ENCODE measurements at places on chromosomes 5 and 9.

DNA sequence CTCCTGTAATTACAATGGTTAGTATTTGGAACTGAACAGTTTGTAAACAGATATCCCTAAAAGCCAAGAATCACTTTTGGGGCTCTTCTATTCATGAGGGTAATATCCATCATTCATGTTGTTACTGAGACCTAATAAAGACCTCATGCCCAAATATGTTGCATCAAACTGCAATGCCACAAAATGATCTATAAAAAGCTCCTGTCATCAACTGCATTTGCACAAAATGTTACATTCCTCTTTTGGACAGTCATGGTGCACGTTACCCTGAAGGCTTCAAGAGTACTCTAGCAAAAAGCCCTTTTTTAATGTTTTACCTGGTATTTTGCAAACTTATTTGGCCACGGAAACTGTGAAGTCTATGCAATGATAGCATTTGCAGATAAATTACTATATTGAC is 14.2 kb upstream of the EQTN start:
- no peak for DNase-seq

DNA sequence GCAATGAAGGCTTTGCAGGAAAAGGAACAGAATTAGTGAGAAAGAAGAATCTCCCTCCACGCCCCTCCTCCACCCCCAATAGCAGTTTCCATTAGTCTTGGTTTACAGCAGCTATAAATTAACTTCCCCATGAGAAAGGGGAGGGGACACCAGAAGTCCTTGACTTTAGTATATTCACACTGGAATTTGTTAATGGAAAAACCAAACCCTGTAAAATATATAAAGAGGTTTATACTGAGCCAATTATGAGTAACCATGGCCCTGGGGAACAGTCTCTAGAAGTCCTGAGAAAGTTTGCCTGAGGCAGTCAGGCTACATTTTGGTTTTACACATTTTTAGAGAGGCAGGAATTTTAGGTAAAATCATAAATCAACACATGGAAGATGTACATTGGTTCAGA is 88.5 kb downstream of the ALDH1A1 start:
- no peak for DNase-seq

- no peak for DNase-seq
Observed at GRCh38 chr5:43674536-43674935, 71.6 kb downstream of the NNT start.

DNA sequence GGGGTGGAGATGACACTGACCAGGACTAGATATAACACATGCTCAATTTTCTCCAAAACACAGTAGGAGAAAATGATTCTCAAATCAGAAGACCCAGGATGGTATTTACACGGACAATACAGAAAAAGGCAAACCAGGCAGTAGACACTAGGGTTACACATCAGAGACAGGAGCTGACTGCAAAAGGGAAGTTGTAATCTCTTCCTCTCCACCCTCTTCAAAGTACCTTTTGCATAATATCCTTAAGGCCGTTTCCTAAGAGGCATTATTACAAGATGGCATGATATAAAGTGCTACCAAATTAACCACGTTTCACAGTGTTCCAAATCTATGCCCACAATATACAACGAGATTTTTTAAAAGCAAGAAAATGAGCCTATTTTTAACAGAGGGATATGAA is 39.2 kb downstream of the YIPF5 start:
- DNase-seq: no peak

DNA sequence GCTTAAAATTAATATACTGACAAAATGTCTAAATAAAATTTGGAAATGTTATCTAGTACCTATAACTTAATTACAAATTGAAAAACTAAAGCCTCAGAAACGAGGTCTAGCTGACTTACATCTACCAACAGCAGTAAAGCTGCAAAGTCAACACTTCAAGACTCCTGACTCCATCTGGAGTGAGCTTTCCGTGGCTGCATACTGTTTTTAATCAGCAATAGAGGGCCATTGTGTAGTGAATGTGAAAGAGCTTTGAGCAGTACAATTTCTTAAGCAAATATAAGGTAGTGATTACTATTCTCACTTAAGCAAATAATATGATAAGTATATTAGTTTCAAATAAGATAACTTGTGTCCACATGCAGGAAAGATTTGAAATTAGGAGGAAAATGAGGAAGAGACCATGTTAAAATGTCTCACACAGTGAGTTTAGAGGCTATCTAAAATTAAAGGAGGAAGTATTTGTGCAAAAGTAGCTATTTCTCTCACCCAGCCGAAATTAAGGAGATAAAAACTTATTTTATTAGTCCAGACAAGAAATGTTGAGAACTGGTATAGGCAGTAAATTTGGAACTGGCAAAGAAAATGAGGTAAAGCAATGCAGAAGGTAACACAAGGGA is 6.4 kb downstream of the SPINK6 start:
- no peak for DNase-seq

GRCh38 chr5:171493646-171494393 is 74.4 kb downstream of the FGF18 start:
- no peak for DNase-seq

GRCh38 chr9:133113949-133114885 is 6.8 kb downstream of the RALGDS start:
- DNase-seq: no peak

DNA sequence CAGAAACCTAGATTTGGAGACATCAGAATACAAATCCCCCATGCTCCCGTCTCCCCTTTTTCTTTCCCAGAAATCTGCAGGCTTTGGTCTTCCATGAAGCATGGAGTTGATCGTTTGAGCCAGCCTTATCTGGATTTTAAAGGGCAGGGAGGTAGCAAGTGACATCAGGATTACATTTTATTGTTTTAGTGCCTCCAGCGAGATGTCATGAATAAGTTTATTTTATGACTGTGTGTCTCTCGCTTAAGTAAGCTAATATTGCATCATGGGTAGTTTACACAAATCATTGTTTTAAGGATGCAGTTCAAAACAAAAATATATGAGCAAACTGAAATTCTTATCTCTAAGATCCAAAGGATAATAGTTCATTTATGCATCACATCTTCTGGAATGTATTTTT is 50.7 kb upstream of the TNFSF8 start:
- no peak for DNase-seq

DNA sequence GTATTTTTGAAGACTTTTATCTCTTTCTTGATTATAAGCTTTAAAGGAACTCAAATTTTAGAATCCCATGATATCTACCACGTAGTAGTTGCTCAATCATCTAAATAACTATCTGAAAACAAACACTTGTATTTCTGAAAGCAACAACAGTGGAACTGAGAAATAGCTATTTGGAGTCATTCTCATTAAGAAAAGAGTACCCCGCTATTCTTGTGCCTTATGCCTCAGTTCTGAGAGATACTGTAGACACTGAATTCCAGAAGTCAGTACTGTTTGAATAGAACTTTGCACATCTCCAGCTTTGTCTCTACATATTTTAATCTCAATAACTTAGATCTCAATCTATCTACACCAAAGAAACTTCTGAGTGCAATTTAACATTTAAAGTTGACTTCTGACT is 11.4 kb downstream of the CHD1 start:
- DNase-seq: no peak

DNA sequence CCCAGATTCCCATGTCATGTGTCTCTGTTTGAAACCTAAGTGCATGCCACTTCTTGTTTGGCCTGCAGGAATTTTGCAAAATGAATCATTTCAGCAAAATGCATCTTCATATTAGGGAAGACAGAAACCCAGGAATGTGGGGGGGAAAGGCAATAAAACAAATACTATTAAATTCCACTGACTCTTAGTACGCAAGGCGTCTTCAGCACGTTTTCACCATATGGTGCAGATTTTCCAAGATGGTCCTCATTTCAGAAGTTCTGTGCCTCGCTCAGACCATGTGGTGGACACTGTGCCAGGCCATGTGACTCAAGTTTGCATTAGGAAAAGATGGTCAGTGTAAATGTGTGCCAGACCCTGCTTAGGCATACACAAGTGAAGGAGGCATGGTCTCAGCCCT is 184.0 kb downstream of the ACTL7B start:
- no peak for DNase-seq

- no peak for DNase-seq
Observed at GRCh38 chr5:51416149-51416548, 32.9 kb downstream of the ISL1 start.

- DNase-seq: no peak
Observed at GRCh38 chr5:52148679-52149078, 639.0 kb upstream of the ITGA1 start.

DNA sequence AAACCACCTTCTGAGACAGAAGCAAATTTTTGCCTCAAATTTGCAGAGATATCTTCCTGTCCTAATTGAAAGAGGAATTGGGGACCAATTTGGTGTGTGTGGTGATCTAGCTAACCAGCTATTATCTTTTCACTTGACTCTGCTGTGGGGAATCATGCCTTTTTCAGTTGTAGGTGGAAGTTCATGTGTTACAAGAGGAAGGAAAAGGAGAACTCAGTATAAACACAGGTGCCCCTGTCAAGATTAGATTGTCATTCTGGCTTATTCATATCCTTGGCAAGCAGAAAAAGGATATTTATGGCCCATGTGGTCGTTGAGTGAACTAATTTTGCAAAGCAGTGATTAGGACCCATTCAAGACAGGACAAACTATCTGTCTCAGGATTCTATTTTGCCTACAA is 336.8 kb upstream of the SLC30A5 start:
- DNase-seq: no peak

- DNase-seq: no peak
Observed at GRCh38 chr9:21901546-21901945, 92.6 kb downstream of the CDKN2A start.

DNA sequence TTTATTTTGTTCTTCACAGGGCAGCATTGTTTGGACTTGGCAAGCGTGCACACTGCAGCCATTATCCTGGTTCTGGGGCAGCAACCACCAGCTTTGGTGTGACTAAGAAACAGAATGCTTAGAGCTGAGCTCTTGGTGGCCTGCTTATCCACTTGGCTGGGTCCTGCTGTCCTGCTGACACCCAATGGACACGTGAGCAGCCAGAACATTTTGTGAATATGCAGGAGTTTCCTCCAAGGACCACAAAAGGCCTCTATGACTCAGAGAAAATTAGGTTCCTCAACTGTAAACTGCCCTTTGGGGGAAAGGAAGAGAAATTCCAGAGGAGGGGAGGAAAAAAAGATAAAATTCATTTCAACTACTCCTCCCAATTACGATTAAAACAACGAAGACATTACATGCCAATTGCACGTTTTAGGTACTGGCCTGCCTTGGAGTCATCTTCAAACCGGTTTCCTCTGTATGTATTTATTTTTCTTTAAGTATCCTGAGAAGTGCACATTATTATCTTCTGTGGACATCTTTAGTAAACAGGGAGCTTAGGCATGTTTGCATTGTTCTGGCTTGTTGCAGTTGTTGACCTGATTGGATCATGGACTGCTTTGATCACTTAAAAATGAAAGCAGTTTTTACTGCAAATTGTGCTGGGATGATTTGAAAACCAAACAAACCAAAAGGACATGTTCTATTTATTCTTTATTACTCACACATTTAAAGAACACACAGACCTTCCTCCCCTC is 82.3 kb upstream of the TLE4 start:
- no peak for DNase-seq

DNA sequence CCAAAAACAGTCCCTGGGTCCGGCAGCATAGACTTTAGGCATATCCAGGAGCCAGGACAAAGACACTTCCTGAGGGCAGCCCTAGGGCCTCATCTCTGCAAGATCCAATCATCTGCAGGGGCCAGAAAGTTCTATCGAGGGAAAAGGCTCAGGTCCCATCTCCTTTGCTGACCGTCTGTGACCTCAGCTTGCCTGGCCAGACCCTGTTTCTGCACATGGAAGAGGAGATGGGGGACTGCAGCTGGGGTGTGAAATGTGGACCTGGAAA is 51.0 kb upstream of the FCN1 start:
- DNase-seq: no peak

GRCh38 chr5:110477911-110478310 is 248.6 kb downstream of the TMEM232 start:
- no peak for DNase-seq

DNA sequence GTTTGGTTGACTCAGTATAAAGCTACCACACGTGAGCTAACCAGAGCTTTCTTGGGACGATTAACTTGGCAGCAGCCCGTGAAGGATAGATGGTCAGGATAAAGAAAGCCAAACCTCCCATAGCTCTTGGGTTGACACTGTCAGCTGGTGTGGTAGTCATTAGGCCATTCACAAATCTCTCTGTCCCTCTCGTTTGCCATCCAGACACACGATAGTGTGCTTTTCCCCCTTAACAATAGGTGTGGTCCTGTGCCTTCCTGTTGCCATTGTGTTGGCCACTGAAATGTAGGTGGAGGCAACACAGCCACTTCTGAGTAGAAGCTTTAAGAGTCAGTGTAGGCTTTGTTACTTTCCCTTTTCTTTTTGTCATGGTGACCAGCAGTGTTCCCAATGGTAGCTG is 11.7 kb downstream of the OR13J1 start:
- no peak for DNase-seq

DNA sequence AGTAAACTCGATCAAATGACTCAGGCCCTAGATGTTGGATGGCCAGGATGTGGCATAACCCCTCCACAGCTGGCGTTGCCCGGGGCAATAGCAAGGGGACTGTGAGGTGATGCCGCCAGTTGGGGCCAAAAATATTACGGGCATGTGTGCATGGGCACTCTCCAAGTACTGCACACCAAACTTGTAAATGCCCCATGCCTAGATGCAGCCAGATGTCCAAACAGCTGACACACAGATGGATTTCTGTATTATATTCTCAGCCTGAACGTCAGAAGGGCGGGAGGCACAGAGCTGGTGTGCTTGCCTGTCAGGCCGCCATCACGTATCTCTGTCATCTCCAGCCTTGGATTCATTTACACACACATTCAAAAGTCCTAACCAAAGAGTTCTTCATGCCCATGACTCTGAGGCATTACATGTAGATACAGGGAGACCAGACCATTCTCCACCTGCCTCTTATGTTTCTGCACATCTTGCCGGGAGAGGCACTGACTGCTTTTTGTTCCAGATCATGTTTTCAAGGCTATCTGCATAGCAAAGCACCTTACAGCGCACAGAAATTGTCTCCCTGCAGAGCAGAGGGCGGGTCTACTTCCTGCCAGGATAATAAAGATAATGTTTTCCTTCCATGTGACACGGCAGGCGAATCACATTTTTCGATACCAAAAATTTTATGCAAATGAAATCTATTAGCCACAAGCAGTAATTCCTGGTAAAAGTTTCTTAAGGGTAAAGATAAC is 200.9 kb upstream of the ADAMTS16 start:
- DNase-seq: no peak

GRCh38 chr5:1524799-1525623 is 1.3 kb upstream of the LPCAT1 start:
- DNase-seq: no peak

DNA sequence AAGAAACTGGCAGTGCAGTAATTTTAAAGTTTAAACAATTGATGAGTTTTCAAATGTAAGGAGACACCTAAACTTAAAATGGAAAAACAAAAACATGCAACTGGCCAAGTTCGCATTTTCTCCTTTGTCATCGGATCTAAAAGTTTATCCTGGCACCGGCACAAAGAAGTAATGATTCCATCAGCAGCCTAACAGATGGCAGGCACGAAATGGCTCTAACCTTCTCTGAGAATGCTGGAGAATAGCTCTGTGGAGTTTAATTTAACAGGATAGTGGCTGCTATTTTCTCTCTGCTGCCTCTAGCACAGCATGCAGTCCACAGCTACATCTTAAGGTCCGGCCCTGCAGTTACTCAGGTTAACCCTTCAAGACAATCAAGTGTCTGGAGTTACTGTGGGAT is 82.2 kb downstream of the PRELID2 start:
- DNase-seq: no peak

All from stimulated activated CD4-positive, alpha-beta T cell treated with anti-CD3 and anti-CD28 coated beads, TNF-alpha, amount 100 ng/mL, for 24 hours (primary cell).